T1000 (cell line): ENCODE measurements at places on chromosomes 2 and 18.
A peak's percentile ranks its signal among the peaks of the same experiment; 100 is the strongest.

DNA sequence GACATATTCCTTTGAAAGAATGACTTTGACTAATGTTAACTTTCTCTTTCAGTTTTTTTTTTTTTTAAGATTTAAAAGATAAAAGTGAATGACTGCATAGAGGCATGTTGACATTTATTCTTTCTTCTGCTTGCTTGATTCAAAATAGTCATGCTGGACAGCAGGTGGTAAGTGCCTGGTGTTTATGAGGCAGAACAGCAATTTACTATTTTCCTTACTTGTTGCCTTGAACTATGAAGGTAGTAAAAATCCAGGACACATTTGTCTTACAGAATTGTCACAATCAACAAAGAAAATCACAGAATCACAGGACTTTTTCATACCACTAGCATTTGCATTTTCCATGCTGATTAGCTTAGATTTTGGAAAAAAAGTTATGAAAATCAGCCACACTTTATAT is 388.3 kb downstream of the CTNNA2 start:
- DNase-seq: no peak

- no peak for DNase-seq
Measured at GRCh38 chr2:229818230-229818629, 103.6 kb downstream of the TRIP12 start.

- DNase-seq: no peak
Measured at GRCh38 chr2:73588177-73588576, 54.0 kb downstream of the NAT8 start.

DNA sequence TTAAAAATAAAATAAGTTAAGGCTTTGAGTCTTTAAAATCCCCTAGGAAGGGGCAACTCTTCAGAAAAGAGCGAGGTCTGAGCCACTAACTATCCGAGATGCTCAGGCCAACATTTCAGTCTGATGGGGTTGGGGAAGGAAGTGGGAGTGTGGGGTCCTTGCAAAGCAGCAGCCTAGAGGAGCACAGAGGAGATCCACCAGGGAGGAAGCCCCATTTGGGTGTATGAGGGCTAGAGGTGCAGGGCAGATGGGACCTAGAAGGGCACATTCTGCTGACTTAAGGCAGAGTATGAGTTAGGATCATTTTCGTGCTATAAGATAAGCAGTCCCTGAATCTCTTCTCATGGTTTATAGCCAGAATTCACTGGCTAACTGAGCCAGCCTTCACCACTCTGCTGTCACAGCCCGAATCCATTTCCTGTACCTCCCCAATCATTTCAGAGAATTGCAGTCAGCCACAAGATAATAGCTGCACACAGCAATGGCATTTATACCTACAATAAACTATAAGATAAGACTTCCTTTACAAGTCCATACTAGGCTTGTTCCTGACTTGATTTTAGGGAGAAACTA is 37.0 kb downstream of the MRPL30 start:
- no peak for DNase-seq

GRCh38 chr18:24108641-24109040 is 30.2 kb upstream of the CABYR start:
- no peak for DNase-seq

GRCh38 chr18:27685807-27686412 is 491.0 kb downstream of the CDH2 start:
- peak; percentile 4 for DNase-seq

DNA sequence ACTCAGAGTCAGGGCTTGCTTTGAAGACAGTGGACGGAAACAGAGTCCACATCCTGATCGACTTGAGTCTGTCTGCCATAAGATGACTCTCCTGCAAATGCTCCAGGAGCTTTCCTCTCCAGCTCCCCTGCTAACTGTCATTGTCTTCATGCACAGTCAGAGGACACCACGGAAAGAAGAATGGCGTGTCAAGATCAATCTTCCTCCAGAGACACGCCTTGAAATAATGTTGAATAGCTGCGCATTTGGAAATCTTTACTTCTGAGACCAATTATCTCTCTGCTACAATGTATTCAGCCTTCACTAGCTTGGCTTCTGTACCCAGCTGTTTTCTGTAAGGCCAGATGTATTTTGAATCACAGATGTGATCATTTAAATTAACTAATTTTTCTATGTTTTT is 457.2 kb downstream of the CDH2 start:
- no peak for DNase-seq

GRCh38 chr2:5473635-5474034 is 218.5 kb upstream of the SOX11 start:
- no peak for DNase-seq

DNA sequence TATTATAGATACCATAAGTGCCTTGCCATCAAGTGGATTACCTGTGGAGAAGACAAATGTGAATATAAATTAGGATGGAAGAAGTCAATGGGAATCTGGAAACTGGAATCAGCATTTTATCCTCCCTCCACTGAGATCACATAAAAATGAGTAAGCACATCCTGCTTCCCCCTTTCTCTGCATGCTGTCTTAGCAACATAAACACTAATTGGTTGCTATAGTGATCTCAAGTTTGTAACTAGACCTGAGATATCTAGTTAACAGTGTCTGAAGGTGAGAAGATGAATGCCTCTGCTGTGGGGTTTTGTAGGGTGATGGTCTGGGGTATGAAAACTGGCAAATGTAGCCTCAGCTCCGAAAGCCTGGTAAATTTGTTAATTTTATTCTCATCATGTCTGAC is 1357.5 kb upstream of the CELF4 start:
- no peak for DNase-seq

DNA sequence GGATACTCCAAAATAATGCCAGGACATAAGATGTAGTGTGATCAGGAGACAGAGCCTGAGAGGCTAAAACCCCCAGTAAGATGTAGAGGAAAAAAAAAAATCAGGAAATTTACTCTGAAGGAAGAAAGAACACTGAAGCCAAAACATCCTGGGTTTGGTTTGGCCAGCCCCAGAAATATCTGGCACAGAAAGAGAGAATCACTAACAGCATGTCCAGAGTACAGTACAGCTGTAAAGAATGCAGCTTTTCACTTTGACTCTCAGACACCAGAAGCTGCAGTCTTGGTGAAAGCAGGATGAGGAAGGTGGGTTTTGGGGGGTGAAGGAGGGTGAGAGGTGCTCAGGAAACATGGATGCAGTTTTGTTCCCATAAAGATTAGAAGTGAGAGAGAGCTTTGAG is 1577.7 kb upstream of the ACVR2A start:
- no peak for DNase-seq

DNA sequence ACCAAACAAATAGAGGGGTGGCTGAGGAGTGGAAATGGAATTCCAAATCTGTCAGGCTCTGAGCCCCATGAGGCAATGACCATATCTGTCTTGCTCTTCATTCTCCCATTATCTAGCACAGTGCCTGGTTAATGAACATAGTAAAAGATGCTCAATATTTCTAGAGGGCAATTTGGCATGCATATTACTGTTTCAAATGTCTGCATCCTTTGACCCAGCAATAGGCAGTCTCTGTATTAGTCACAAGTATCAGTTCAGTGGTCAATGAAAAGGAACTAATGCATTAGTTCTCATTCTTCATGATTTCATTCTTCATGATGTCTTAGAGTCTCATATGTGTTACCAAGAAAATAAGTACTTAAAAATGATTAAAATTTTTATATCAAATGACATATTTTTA is 28.4 kb upstream of the MALL start:
- no peak for DNase-seq

DNA sequence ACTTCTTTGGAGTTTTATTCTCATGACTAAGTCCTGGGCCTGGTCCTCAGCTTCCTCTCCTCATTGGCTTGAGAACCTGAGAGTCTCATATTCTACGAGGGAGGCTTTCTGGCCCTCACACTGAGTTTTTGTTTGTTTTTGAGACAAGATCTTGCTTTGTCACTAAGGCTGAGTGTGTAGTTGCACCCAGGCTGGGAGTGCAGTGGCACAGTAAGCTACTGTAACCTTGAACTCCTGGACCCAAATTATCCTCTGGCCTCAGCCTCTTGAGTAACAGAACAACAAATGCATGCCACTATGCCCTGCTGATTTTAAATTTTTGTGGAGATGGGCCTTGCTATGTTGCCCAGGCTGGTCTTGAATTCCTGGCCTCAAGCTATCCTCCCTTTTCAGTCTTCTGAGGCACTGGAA is 22.6 kb downstream of the PRKRA start:
- no peak for DNase-seq

DNA sequence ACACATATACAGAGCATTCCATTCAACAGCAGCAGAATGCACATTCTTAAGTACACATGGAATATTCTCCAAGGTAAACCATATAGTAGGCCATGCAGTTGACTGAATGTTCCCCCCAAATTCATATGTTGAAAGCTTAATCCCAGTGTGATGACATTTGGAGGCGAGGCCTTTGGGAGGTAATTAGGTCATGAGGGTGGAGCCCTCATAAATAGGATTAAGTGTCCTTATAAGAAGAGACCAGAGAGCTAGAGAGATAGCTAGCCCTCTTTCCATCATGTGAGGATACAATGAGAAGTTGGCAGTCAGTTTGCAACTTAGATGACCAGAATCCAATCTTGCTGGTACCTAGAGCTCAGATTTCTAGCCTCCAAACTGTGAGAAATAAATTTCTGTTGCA is 27.6 kb downstream of the TMEM185B start:
- DNase-seq: no peak

- DNase-seq: peak; percentile 13
Measured at GRCh38 chr2:67451086-67451832, 54.1 kb downstream of the ETAA1 start.

DNA sequence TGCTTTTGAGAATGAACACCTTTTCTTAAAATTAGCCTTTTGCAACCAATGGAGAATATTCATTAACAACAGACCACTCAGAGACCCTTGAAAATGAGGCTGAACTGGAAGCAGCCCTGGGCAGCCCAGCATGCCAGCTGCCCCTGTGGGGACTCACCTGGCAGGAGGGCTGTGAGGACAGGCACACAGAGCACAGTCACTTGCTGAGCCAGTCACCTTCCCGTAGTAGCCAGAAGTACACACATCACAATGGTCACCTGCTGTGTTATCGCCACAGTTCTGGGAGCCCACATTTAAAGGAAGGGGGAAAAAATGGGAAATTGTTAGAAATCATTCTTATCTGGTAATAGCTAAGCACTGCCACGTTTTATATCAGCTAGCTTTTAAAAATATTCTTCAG is 115.5 kb downstream of the LAMA1 start:
- DNase-seq: no peak

DNA sequence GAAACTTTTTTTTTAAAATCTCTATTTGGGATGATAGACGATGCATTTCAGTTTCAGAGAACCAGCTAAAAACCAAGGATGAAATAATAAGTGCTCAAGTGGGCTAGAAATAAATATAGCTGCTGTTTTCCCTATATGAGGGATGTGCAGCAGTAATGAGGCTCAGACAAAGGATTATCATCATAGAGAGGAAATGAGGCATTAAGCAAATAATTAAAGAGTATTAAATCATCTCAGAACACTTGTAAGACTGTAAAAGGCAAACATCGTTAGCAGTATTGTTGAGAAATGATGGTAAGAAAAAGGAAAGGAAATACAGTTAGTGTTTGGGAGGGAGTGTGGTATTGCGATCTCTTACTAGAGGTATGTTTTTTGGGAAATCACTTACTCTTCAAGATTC is 233.5 kb downstream of the TGIF1 start:
- no peak for DNase-seq

GRCh38 chr2:73939419-73939818 is 12.7 kb downstream of the DGUOK start:
- no peak for DNase-seq

- DNase-seq: no peak
Measured at GRCh38 chr2:233242231-233242927, 9.1 kb upstream of the ATG16L1 start.

DNA sequence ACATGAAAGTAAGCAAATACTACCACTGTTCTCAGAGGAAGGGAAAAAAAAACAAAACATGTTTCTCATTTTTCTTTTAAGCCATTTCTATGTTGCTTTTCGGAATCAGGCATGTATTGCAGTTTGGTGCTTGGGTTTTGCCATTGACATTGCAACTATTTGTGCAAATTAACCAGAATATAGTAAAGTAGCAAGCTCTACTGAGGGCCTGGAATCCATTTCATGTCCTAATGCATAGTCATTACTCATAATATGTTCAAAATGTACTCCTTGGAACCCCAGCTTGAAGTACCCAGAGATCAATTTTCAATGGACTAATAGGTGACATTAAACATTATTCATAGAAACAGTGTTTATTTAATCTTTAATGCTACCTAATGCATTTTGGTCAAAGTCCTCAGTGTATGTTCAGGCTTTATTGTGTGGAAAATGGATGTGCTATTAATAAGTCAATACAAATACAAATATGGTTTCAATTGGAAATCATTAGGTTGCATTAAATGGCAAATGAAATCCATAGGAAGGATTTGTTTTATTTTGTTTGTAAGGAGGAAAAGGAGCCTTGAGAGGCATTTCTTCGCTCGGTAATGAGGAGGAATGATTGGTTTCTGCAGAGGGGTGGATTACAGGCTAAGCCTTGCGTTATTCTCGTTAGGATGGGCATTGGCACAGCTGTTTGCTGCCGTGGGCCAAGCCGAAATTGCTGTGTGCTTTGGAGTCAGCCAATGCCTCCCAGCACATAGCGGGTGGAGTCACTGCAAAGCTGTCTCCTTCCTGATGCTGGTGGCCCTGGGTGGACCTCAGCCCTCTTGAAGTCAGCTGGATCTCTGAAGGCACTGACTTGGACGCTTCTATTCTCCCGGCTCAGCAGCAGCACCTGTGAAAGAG is 56.4 kb downstream of the MYCN start:
- no peak for DNase-seq

DNA sequence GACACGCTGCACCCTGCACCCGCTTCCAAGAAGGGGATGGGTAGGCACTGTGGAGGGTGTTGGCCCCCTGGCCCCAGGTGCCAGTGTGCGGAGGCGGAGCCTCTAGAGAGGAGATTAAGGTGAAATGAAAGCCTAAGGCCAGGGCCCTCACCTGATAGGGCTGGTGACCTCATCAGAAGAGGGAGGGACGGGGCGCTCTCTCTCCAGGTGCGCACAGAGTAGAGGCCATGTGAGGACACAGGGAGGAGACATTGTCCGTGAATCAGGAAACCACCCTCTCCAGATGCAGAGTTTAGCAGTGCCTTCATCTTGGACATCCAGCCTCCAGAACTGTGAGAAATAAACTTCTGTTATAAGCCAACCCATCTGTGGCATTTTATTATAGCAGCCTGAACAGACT is 62.3 kb downstream of the PSMG2 start:
- DNase-seq: no peak

DNA sequence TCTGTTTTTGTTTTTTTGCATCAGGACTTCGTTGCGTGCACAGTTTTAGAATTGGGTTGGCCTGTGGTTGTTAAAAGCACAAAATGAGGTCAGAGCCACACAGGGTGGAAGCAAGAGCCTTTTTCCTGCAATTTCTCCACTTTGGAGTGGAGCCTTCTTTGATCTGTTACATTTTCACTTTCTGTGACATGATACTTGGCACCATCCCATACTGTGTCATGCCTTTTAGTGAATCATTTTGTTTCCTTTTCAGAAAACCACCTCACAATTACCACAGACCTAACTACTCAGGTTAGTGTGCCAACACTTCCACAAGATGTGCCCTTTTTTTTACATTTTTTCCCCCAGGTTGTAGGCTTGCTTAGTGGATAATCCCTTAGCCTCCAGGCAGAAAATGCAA is 32.5 kb downstream of the MERTK start:
- no peak for DNase-seq

- DNase-seq: no peak
Measured at GRCh38 chr2:240477916-240478315, 42.5 kb downstream of the GPC1 start.
